NCI-H1694 treated with DMSO at 0.1 percent for 48 hours (cell line): ENCODE measurements at places on chromosomes 3 and 15.
A peak's percentile ranks its signal among the peaks of the same experiment; 100 is the strongest.

DNA sequence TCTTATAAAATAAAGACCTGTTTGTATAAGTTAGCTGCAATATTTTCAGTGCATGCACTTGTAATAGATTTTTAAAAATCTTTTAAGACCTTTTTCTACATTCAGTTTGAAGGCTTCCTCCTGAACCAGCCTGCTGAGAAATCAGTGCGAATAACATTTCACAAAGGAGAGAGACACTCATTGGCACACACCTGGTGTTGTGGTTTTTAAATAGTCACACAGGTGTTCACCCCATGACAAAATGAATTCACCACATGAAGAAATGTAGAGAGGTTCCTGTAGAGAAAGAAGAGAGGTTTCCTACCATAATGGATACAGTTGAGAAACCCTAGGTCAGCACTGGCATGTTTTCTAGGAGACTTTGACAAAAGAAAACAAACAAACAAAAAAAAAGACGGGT is 237.3 kb downstream of the CNTN6 start:
- DNase-seq = no peak

DNA sequence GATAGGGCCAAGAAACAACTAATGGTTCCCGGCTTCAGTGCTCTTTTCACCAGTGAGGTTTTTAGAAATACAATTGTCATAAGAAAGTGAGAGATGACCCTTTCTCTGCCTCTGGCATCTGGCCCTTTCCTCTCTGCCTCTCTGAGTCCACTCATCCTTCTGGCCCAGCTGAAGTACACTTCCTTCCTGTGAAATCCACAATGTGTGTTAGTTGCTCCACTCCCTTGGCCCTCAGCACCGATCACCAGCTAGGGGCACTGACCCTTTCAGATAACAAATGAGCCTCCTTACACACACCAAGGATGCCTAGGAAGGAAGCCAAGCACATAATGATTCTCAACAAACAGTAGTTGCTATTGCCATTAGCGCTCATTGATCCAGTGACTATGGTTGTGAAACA is 2.9 kb upstream of the CAV3 start:
- no peak for DNase-seq

GRCh38 chr3:136995652-136996051 is 37.9 kb downstream of the IL20RB start:
- DNase-seq = no peak

- peak; percentile 59 for DNase-seq
Observed at GRCh38 chr15:76973362-76973743, 21.6 kb upstream of the PSTPIP1 start.

- DNase-seq = no peak
Observed at GRCh38 chr3:36944641-36945270, at the start of gene TRANK1. Gene TRANK1, minus strand, starts transcription at chr3:36945054. Its CDS starts 245 bp downstream, at chr3:36944809.

GRCh38 chr3:183818041-183818620 is 7.2 kb downstream of the MAP6D1 start:
- DNase-seq = no peak

DNA sequence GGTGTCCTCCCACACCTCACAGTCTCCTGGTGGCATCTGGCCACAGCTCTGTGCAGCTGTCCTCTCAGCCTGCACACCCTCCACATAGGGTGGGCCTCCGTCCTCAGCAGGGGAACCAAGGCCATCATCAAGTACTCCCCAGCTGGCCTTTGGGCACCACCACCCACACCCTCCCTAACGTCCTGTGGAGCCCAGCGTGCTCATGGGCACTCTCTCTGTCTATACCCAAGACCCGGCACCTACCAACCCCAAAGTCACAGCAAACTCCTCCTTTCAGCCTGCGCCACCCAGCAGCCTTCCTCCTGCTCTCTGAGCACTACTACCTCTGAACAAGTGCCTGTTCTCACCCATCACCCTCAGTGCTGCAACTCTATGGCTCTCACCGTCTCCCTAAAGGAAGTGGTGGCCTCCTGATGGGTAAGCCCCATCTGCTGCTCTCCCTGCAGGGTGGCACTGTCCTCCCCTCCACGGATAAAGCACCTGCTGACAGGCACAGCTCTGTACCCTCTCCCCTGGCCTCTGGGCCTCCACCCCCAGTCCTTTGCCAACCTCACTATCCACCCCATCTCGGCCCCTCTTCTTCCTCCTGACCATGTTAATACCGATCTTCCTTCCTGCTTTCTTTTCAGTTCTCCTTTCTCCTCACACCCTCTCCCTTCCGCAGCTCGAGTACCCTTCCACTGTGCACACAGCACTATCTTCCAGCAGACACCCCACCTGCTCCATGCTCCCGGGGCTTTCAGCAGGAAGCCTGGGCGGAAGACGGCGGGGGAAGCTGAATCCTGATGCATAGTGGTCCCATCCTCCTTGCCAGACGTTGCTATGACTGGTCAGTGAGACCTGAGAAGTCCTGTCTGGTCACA is 31.5 kb downstream of the SLC41A3 start:
- DNase-seq = no peak

DNA sequence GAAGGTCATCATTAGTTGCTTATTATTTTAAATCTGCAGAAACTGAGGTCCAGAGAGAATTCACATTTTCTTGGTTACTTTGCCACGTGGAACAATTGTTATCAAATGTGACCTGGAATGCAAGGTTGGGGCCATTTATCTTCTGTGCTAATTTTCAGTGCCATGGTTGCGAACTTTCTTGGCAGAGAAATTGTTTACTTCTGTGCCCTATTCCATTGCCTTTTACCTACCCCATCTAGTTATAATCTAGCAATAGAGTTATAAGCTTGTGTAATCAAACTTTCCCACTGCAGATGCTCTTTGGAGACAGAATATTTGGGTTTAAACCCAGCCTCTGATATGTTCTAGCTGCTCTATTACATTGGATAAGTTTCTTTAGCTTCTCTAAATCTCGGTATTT is 242.9 kb downstream of the LPP start:
- DNase-seq = no peak

GRCh38 chr3:160265088-160265487 is 39.9 kb downstream of the C3orf80 start:
- no peak for DNase-seq

GRCh38 chr3:141368062-141368924 is at the start of gene ZBTB38:
Gene ZBTB38, plus strand, starts transcription at chr3:141368504. Its CDS starts 73,885 bp downstream, at chr3:141442389.
- no peak for DNase-seq

DNA sequence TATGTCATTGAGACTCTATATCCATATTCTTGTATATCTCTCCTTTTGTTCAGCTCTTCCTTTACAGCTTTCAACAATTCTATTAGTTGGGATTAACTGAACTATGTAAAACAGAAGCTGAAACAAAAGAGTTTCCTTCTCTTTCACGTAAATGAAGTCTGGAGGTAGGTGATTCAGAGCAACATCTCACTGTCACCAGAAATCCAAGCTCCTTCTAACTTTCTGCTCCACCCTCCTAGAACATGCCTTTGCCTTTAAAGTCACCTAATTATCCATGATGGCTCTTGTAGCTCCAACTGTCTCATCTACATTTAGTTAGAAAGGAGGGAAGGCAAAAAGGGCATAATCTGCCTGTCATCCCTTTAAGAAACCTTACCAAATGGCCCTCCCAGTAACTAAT is 458.2 kb upstream of the MDFIC2 start:
- DNase-seq = no peak

DNA sequence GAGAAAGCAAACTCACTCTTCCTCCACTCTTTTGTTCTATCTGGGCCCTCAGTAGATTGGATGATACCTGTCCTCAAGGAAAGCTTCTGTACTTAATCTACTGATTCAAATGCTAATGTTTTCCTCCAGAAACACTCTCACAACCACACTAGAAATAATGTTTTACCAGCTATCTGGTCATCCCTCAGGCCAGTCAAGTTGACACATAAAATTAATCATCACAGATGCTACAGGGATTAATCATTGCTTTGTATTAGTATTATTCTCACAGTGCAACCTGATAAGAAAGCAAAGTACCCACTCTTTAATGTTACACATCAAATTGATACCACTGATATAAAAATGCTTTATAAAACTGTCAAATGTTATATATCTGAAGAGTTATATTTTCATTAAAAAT is 52.9 kb upstream of the ARL6 start:
- no peak for DNase-seq

- no peak for DNase-seq
Observed at GRCh38 chr15:100944986-100945385, 25.8 kb downstream of the LRRK1 start.

DNA sequence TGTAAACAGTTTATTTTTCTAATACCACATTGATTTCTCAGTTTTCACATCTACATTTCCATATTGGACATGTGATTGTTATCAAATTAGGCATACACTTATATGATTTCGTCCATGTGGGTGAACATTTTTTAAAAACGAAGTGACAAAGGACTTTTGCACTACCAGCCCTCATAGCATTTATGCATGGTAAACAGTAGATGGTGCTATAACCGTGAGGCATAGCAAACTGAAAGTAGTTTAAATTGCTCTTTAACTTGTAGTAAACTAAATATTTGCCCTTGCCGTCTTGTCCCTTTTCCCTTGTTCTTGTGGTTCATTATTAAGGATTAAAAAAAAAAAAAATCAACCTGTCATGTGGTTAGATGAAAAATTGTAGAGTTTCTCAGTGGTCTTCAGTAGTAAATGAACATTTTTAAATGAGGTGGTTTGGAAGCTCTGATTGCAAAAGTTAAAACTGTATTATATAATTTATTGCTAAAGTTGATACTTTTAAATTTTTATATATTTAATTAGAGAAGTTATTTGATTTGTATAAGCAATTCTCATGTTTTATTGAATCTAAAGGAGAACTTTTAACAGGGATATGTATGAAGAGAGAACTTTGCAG is 24.0 kb downstream of the STX19 start:
- peak; percentile 9 for DNase-seq

DNA sequence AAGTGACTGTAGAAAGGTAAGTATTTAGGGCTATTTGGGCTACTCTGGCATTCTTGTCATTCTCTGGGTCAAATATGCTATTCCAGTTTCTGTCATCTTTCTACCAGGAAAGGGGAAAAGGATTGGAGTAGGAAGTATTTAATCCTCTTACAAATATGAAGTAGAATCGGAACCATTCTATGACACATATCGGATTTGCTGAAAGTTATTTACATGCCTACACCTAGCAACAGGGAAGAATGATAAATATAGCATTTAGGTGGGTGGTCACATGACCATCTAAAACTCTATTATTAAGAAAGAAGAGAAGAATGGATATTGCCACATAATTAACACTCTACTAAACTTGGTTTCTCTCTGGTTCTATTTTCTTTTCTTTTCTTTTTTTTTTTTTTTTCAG is 1353.1 kb downstream of the ZPLD1 start:
- DNase-seq = no peak

- peak; percentile 88 for DNase-seq
Observed at GRCh38 chr15:80072285-80072994, 13.0 kb downstream of the ZFAND6 start.

- no peak for DNase-seq
Observed at GRCh38 chr3:47469616-47470015, 6.1 kb downstream of the SCAP start.

DNA sequence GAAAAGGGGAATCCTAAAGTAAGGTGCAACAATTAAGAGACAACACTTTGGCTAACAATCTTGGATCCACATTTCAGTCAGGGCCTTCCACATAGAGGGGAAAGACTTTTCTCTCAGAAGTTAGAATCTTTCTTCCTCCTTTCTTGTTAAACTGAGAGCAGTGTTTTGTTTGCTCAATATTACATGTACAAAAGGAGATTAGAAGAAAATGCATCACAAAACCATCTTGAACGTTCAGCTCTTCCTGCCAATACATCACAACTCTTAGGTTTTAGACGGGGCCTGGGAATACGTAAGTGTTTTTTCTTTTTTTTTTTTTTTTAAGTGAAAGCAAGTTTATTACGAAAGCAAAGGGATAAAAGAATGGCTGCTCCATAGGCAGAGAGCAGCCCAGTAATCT is 39.1 kb downstream of the MAP2K1 start:
- no peak for DNase-seq

DNA sequence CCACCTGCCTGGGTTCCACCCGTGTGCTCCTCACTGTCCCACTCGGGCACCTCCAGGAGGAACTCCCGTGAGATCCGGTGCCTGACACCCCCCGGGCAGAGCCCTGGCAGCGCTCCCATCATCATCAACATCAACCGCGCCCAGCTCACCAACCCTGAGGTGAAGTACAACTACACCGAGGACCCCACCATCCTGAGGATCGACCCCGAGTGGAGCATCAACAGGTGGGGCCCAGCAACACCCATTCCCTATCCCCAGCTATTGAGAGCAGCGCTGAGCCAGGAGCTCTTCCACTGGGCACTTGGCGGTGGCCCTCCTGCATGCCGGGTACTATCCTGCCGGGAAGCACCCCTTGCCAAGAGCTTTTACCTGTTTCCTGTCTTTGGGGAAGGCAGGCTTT is 33.5 kb downstream of the PLXNA1 start:
- no peak for DNase-seq

DNA sequence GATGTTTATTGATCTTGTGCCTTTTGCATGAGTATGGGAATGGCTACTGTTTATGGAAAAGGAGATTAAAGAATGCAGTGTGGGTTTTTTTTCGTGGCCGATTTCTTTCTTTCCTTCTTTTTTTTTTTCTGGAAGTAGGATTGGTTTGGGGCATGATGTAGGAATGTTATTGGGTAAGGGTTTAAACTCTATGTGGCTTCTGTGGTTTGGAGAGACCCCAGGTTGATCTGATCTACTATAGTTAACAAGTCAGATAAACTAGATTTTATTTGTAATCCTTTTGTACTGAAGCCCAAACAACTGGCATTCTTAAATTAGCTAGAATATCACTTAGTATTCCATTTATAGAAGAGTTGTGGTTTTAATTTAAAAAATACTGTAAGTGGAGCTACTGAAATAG is 304.8 kb downstream of the LPP start:
- DNase-seq = no peak

GRCh38 chr3:142888099-142888480 is 793 bp downstream of the PCOLCE2 start:
- DNase-seq = peak; percentile 95

DNA sequence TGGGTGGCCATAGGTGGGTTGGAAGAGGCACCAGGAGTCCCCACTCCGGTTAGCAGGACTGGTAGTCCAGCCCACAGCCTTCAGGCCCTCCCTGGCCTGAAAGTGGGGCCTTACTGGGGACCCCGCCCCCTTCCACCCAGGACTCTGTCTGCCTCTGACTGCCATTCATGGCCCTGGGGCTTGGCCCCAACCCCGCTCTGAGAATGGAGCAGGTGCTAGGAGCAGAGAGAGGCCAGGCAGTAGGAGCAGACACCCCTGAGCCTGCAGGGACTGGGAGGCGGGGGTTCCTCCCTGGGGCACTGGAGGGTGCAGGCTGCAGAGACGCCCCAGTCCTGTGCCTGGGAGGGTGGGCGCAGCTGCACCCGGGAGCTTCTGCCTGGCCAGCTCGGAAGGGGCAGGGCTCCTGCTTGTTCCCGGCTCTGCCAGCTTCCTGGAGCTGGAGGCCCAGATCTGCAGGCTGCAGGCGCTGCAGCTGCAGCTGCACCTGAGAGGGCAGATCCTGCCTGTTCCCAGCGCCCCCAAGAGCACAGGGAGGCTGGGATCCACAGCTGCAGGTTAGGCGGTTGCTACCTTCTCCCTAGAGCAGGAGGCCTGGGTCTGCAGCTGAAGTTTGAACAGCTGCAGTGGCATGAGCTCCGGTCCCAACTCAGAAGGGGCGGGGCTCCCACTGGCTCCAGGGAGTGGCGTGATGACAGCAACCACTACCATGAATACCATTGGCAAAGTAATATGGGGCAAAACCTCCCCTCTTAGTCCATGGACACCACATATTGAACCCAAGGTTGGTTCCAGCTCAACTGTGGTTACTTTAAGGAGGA is 194.7 kb downstream of the SQOR start:
- no peak for DNase-seq
